A172 (cell line): ENCODE measurements at places on chromosomes 5 and 9.

DNA sequence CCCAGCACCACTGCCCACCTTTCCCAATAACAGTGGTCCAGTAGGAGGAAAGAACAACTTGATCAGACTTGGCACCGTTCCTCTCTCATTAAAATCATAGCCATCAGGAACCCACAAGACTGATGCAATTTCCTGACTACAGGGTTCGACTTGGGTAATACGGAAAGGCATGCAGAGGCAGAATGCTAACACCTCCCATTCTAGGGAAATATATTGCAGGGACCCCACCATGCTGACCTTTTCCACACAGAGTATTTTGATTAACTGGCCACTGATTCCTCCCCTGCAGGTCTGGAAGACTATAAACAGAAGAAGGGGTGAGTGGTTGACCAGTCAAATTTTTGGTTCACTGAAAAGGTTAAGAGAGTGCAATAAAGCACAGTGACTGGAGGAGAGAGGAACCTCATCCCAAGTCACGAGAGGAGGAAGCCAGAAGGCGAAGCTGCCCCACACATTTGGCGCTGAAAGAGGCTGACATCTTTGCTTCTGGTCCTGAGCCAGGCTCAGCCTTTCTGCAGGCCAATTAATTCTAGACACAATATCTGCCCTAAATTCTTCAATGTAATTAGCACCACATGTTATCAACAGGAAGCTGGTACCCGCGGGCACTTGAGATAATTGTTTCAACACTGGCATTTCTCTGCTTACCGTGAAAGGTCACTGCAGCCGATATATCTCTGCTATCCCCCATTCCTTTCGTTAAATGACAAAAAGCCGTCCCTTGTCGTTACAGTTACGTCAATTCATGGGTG is 64.7 kb upstream of the SPOCK1 start:
- peak; percentile 73 for DNase-seq

DNA sequence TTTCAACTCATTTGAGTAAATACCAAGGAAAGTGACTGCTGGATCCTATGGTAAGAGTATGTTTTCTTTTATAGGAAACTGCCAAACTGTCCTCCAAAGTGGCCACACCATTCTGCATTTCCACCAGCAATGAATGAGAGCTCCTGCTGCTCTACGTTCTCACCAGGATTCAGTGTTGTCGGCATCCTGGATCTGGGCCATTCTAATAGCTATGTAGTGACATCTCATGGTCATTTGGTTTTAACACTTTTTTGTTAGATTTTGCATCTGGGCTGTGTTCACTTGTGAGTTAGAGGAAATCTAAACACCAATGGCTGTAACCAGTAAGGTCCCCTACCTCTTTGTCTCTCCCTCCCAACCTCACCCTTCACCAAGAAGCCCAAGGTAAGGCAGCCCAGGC is 115.9 kb downstream of the ATPSCKMT start:
- peak; percentile 13 for DNase-seq

GRCh38 chr9:81377320-81377719 is 312.0 kb downstream of the TLE1 start:
- DNase-seq, result no peak

- no peak for DNase-seq
These were observed 97.1 kb downstream of the HSD17B3 start for GRCh38 chr9:96204853-96205252.

DNA sequence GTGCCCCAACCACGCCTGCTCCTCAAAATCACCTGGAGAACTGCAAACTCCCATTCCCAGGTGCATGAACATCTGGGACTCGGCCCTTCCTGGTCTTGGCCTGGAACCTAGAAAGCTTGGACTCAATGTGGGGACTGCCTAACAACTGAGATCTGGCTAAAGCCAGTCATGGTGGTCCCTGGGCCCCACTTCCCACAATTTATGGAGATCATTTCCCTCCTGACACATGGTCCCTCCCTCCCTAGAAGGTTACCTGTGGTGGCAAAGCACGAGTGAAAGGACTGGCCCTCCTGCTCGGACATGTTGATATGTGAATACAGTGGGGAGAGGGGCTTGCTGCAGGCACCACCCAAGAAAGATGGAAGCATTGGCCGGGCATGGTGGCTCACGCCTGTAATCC is 18.8 kb downstream of the BICD2 start:
- no peak for DNase-seq

DNA sequence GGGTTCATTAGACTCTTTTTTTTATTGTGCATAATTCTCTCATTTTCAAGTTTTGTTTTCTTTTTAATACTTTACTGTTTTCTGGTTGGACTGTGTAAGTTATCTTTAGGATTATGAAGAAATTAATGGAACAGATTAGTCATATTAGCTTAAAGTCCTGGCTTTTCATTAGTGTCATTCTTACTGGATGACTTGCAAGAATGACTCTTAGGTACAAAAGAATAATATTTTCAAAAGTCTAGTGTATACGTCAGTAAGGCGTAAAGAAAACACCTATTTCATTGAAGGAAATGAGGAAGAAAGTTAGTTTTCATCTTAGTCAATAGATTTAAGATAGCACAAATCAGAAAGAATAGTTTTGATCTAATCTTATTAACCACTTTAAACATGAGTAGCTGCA is 20.4 kb downstream of the UHRF2 start:
- no peak for DNase-seq

DNA sequence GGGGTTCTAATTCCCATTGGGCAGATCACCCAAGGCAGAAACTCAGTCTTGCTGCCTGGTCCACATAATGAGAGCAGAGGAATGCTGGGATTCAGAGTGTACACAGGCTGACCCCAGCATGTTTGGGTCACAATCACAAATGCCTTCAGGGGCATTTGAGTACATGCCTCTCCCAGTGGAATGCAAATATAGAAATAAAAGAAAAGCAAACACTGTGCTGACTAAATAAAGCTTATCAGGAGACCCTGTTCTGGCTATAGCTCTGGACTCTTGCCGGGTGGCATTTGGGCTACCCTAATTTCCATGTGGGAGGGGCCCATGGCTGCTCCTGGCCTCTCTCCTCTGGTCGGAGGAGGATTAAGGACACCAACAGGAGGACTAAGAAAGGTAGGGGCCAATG is 121.4 kb downstream of the DOCK8 start:
- DNase-seq, result no peak

GRCh38 chr5:137245438-137245837 is 253.7 kb downstream of the SPOCK1 start:
- DNase-seq, result no peak

- DNase-seq, result no peak
These were observed 8.4 kb downstream of the SARDH start for GRCh38 chr9:133729617-133730281.

DNA sequence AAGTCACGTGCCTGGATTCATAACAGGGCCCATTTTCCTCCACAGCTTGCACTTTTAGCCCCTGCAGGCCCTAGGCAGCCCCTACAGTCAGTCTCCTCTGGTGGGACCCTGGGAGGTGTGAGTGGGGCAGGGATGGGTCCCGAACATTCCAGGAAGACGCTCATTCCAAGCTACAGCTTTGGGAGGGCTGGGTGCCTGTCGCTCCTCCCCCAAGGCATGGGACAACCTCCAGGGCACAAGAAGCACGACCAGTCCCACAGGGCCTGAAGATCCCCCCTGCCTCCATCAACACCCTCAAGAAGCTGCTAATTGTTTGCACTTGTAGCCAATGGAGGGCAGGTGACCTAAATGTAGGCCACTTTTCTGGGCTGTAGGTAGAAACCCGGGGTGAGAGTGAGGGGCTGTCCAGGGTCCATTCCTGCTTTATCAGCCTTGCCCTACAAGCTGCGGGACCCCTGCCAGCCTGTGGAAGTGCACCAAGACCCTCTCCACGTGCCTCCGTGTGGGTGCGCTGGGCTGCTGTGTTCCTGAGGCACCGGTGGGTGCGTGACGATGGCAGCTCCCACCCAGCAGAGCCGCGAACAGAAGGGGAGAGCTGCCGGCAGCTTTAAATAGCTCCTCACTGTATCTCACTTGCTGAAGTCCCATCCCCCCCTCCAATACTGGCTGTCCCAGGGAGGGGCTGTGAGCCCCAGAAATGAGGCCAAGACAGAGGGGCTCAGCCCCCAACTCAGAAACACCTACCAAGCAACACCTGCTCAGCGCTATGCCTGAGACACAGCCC is 91.9 kb upstream of the ARAP3 start:
- DNase-seq, result no peak

- no peak for DNase-seq
These were observed 1.7 kb downstream of the MYORG start for GRCh38 chr9:34374905-34375552.
